ENCODE measurements at places on chromosomes 6 and 20. TPM values are rescaled to one million over a fixed set of nuclear protein-coding genes. Genes with fewer than 3 reads are reported as not detected.

SLC35B3 gene
- 20.4 TPM for total RNA-seq

PAK5 gene
- total RNA-seq = not detected

RNF182 gene
- total RNA-seq = 17.0 TPM

SCRT2 gene
- total RNA-seq = not detected

PNLDC1 gene
- total RNA-seq = not detected

OCSTAMP gene
- not detected for total RNA-seq

MRPL14 gene
- 109 TPM for total RNA-seq

MLN gene
- not detected for total RNA-seq

BRPF3 gene
- 7.8 TPM for total RNA-seq

RHAG gene
- total RNA-seq = not detected

SNAP25 gene
- 31.3 TPM for total RNA-seq

CST9L gene
- total RNA-seq = not detected

PTCRA gene
- not detected for total RNA-seq

FAM184A gene
- 0.78 TPM for total RNA-seq

ALDH8A1 gene
- total RNA-seq = 0.12 TPM

SMLR1 gene
- total RNA-seq = not detected

GHRH gene
- total RNA-seq = not detected

REM1 gene
- total RNA-seq = 0.39 TPM

TGM2 gene
- 650 TPM for total RNA-seq

FGD2 gene
- total RNA-seq = not detected

IL17F gene
- total RNA-seq = not detected

CCN6 gene
- total RNA-seq = 0.24 TPM

SLC24A3 gene
- 9.6 TPM for total RNA-seq

PEX7 gene
- 17.1 TPM for total RNA-seq

OPN5 gene
- not detected for total RNA-seq

TMEM30A gene
- 142 TPM for total RNA-seq

Data from RPMI7951 (cell line).